ENCODE measurements at places on chromosomes 2 and 18.

DNA sequence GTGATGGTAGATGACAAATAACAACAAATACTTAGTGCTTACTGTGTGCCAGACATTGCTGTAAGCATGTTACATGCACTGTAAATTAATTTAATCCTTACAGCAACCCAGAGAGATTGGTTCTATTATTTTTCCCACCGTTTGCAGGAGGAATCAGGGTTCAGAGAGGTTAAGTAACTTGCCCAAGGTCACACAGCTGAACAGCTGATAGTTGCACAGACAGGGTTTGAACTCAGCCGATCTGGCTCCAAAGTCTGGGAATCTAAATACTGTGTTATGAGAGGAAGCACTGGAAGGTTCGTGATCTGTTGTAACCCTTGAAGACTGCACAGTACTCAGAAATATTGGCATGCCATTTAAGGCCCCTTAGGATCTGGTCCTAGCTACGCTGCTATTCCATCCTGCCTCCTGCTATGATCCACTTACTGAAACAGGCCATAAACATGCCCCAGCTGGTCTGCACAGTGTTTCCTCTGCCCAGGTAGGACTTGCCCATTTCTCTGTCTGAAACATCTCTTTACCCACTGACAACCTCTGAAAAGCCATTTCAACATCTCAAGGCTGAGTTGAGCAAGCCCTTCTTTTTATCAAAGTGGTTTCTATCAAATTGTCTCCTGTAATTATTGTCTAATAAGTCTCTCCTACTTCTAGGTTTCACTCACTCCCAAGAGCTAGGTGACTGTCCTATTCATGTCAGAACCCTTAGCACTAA lies 40.4 kb upstream of the MRPL33 start:
- no peak for DNase-seq

DNA sequence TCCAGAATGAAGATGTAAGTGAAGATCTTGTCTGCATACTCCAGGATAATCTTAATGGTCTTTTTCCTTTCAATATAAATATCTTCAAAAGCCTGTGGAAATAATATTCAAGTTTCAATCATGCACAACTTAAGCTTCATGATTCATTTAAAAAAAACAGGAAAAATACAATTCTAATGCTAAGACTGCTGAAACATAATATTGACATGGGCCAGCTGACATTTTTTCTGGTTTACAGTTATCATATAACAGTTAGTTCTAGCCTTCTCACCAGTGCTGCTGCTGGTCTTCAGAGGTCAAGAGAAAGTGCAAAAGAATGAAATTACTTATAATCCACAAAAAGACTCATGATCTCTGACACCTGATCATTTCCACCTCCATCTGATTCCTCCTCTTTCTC lies 110.4 kb upstream of the SCN1A start:
- DNase-seq: no peak

GRCh38 chr2:58057707-58058530 lies 11.3 kb downstream of the VRK2 start:
- no peak for DNase-seq

- no peak for DNase-seq
These were observed 5.0 kb downstream of the RUFY4 start for GRCh38 chr2:218074031-218074430.

DNA sequence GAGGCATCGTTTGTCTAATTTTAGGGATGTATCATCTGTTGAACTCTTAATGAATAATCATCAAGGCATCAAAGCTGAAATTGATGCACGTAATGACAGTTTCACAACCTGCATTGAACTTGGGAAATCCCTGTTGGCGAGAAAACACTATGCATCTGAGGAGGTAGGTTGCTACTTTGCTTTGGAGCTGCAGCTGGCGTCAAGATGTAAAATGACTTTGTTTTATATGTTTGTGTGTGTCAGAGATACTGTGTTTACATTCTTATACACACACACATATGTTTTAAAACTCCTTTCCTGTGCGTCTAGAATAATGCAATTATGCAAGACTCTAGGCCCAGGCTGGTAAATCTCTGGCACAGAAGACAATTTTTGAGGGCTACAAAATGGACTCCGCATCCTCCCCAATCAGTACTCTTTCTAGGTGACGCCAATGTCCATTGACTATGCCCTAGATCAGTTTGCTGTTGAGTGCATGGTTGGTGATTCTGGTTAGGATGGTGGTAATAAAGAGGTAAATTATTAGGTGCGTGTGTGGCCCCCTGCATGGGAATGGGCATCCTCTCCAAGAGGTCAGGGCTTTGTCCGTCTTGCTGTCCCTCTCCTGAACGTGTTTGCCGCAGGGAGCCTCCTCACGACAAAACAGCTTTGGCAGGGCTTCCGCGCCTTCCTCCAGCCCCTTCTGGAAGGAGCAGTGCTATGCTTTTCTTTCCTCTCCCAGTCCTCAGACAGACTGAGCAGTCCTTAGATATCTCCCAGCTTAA lies 68.2 kb upstream of the EML6 start:
- DNase-seq: no peak

- no peak for DNase-seq
These were observed 76.3 kb downstream of the SOWAHC start for GRCh38 chr2:109690457-109690821.

DNA sequence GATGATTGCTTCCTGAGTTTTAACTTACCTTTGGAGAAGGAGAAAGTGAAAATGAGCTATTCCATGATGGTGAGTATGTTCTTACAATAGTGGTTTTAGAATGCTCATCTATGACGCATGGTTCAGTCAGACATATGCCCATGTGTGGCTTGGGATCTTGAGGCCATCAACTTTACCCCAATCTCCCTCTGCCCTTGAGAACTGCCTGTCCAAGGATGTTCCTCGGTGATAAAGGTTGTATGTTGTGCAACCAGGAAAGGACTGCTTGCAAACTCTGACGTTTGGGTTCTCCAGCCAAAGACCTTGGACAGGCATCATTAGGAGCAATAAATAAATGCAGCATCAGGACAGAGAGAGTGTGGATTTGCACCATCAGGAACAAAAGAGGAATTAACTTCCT lies 165.0 kb downstream of the ZEB2 start:
- DNase-seq: no peak

DNA sequence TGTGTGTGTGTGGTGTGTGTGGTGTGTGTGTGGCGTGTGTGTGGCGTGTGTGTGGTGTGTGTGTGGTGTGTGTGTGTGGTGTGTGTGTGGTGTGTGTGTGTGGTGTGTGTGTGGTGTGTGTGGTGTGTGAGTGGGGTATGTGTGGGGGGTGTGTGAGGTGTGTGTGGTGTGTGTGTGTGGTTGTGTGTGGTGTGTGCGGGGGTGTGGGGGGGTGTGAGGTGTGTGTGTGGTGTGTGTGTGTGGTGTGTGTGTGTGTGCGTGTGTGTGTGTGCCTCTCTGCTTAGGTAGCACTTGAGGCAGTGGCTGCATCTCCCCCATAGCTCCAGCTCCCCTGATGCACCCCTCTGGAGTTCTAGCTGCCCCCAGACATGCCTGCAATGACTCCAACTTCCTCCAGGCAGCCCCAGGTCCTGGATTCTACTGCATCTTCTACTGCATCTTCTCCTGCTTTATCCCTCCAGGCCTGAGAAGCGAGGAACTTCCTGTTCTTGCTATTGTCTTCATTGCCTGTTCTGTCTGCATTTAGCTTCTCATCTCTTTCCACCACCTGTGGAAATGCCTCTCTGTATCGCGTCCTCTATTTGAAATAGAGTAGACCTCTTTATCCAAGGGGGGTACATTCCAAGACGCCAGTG lies 22.2 kb upstream of the MLPH start:
- DNase-seq: no peak

DNA sequence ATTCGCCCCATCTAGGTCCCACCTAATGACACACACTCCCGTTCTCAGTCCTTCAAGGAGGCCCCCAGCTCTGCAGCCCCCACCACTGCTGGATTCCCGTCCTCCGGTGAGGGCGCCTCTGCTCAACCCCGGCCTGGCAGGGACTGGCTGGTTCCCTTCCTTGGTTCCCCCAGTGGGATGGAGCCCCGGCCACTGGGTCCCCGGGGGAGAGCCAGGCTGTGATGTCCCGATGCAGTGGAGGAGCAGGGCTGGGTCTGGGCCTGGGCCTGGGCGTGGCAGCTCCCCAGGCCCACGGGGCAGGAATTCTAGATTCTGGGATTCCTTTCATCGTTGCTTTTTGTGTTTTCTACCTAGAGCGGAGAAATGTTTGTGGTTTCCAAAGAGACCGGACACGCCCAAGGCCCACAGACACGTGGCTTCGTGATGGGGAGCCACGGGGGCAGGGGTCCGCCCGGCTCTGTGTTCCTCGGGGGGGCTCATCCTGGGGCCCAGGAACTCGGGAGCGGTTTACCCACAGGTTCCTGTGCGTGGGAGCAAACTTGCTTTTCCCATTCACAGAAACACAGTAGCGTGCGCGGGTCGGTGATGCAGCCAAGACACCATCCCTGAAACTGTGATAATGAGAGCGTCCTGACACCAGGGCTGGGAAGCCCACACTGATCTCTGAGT lies 67.0 kb downstream of the SLC66A2 start:
- no peak for DNase-seq

DNA sequence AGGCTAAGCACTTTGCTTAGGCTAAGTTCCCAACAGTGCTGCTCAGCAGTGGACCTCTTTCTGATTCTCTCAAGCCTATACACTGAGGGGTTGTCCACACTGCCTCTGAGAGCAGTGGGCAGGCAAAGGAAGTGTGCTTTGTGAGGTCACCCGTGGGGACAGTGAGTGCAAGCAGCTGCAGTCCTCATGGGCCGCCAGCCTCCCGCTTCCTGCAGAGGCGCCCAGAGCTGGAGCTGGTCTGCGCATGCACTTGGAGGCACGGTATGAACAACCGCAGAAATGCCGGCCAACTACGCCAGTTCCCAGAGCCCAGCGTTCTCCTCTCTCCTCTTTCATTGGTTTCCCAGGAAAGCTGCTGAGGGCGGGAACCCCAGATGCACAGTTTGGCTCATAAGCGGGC lies 149.5 kb upstream of the DLX2 start:
- DNase-seq: no peak

DNA sequence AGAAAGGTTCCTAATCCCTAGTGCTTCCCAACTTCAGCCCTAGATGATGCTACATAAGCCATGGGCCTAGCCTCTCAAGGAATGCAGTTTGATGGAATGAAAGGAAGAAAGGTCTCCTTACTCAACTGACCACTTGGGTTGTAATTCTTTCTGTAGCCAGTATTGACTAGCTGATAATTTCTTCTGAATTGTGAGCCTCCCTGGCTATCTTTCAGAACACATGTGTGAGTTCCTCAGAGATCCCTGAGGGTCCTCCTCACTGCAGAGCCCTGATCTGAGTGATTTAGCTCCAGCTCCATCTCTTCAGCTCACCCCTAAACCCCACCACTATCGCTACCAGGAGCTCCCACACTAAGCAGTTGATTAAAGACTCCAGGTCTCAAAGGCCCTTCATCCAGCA lies 31.5 kb downstream of the CFAP210 start:
- DNase-seq: no peak

GRCh38 chr18:9449600-9450414 lies 25.5 kb upstream of the RALBP1 start:
- no peak for DNase-seq

DNA sequence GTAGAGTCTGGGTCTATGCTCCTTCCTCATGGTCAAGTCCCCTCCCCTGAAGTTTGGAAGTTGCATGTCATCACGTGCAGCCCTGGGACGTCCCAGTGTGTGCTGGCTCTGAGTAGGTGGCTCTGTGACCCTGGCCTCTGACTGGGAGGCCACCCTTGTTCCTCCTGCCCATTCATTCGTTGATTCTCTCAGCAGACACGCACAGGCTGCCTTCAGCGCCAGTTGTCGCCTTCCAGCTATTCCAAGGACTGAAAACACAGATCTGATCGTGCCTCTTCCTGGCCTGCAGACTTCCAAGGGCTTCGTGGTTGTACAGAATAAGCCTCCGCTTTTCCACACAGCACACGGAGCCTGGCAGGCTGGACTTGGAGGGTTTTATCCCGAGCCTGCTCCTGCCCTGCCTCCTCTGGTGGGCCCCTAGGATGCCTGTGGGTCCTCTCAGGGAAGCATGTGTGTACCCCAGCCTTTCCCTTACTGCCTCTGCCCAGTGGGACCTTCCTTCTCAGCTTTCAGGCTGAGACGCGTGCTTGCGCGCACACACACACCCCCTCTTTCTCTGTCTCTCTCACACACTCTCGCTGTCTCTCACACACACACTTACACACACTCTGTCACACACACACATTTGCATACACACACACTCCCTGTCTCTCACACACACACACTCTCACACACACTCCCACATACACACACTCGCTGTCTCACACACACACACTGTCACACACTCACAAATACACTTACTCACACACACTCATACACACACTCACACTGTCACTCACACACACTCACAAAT lies 17.7 kb downstream of the SH3BP4 start:
- DNase-seq: no peak

DNA sequence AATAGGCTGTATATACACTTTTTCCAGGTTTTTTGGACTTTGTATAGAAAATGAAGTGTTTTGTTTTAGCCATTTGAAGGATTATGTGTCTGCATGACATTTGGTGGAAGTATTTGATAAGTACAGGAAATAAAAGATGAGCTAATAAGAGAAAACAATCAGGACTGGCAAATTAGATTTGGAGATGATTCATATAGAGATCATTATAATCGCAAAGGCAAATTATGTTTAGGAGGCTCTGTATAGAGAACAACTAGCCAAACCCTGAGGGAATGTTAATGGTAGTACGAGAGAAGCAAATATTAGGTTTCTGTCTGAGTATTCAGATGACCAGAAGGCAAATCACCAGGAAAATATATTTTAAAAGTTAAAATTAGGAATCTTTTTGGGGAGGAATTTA lies 41.7 kb downstream of the PLCL1 start:
- DNase-seq: no peak

DNA sequence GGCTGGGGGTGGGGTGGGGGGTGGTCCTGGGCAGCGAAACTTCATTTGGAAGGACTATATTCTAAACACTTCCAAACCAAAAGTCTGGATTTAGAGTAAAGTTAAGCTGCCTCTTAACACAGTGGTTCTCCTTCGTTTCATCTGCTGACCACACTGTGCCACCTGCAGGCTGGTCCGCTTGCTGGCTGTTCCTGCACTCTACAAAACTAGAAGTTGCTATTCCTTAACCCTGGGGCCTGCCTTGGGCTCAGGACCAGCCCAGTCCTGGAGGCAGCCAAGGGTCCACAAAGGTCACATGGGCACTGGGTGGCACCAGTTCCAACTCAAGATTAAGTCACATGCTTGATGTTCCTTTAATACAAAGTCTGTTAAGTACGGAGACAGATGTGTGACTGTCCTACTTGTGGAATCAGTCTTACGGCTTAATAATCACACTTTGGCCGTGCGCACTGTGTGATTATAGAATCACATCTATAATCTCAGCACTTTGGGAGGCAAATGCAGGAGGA lies 195.4 kb downstream of the FAM210A start:
- DNase-seq: peak; percentile 18

DNA sequence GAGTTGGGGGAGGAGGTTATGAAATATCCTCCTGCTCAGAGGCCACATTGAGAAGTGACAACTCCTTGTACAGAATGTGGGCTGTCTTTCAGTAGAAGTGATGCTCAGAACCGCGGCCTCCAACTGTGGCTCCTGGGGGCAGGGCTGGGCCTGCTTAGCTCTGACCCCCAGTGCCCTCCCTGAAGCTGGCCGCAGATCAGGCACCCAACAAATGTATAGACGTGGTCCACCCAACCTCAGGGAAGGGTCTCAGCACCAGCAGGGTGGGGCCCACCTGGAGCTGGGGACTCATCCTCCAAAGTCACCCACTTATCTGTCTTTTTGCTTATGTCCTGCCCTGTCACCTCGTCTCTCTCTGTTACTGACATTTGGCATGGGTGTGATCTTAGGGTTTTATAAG lies 11.1 kb upstream of the BIN1 start:
- no peak for DNase-seq

- peak; percentile 62 for DNase-seq
These were observed 97.2 kb downstream of the INSIG2 start for GRCh38 chr2:118185210-118186109.

GRCh38 chr2:216094701-216095100 lies 13.0 kb downstream of the TMEM169 start:
- DNase-seq: no peak

- no peak for DNase-seq
These were observed 52.5 kb downstream of the MBP start for GRCh38 chr18:77079954-77080682.

Measured in activated naive CD4-positive, alpha-beta T cell treated with anti-CD3 and anti-CD28 coated beads, Interleukin-2, amount 50 U/mL, for 16 hours (primary cell).